Fibroblast of the conjunctiva (primary cell): ENCODE measurements at places on chromosomes 13 and 19.
A peak's percentile ranks its signal among the peaks of the same experiment; 100 is the strongest.

- no peak for DNase-seq
Observed at GRCh38 chr19:5356918-5357317, 16.3 kb upstream of the PTPRS start.

- no peak for DNase-seq
Observed at GRCh38 chr13:47146136-47146535, 249.3 kb upstream of the HTR2A start.

GRCh38 chr13:26377038-26377437 lies 123.1 kb downstream of the CDK8 start:
- no peak for DNase-seq

DNA sequence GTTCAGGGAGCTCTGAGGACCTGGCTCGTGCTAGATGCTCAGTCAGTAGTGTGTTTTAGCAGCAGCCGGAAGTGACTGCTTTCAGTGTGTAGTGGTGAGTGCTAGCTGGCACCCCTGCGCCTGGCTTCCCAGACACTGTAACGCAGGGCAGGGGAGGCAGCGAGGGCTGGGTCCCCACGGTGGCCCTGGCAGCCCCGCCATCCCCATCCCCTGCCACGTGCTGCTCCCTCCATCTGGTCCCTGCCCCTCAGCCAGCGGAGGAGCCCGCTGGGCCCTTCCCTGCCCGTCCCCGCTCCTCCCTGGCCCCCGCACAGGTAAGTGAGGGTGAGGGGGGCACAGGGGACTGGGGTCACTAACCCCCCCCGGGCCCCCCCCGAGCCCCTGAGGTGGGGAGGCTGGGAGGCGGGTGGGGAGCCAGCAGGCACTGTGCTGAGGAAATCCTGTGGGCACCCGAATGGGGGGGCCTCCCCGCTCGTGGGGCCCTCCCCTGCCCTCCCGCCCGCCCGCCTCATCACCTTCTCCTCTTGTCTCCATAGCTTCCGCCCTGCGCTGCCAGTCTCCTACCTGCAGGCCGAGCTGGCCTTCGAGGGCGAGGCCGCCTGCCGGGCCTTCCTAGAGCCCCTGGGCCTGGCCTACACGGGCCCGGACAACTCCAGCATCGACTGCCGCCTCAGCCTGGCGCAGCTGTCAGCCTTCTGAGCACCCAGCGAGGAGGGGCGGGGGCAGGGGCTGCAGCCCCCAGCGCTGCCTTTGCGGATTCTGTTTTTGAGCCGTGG lies 3.2 kb downstream of the LENG9 start:
- DNase-seq, result no peak

DNA sequence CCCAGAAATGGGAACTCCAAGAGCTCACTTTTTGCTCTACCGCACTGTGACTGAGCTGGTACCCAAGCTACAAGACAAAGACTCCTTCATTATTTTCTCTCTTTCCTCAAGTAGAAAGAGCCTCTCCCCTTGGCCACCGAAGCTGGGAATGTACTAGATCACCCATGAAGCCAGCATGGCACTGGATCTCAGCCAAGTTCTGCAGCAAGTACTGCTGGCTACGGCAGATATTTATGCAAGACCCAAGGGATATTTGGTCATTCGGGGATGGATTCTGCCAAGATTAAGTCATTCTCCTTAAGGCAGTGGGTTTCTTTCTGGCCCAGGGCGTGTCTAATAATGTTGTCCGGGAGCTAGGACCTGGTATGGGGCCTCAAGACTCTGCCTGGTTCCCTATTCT lies 633.5 kb downstream of the SLITRK1 start:
- peak; percentile 28 for DNase-seq

- DNase-seq, result no peak
Observed at GRCh38 chr19:47768604-47769003, 9.9 kb upstream of the SELENOW start.

- peak; percentile 24 for DNase-seq
Observed at GRCh38 chr13:113765564-113765910, 6.5 kb downstream of the TMEM255B start.

DNA sequence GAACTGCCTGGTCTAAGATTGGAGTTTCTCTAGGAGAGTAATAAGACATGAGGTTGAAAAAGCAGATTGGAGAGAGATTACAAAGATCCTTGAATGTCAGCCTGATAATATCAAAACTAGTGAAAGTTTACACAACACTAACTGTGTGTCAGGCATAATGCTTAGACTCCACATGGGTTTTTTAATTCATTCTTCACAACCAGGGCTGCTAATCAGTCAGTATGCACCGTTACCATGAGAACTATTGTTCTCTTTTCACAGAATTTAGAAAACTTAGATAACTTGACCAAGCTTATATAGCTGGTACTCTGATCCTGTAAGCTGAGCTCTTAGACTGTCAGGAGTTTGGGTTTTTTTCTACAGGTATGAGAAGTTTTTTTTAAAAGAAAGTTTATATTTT lies 46.6 kb upstream of the TSC22D1 start:
- no peak for DNase-seq

- DNase-seq, result no peak
Observed at GRCh38 chr19:17949956-17950309, 17.0 kb upstream of the KCNN1 start.

DNA sequence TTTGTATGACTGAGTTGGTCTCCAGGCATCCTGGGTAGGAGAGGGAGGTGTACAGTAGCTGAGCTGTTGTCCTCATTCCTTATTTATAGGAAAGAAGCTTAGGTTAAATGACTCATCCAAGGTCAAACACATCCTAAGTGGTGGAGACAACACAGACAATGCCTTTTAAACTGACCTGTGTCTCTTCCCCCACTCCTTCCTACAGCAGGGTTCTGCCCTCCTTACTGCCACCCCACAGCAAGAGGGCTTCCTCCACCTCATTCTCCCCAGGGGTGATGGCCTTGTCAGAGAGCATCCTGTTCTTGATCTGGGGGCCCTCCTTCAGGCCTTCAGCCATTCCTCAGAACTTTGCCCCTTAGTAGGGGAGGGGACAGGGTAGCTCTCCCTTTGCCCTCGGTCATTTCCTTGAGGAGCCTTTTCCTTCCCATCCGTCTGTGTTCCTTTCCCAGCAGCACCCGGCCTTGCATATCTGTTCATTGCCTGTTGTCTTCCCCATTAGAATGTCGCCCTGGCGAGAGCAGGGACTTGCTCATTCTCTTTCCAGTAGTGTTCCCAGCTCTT lies 48.2 kb upstream of the GPI start:
- DNase-seq, result no peak

DNA sequence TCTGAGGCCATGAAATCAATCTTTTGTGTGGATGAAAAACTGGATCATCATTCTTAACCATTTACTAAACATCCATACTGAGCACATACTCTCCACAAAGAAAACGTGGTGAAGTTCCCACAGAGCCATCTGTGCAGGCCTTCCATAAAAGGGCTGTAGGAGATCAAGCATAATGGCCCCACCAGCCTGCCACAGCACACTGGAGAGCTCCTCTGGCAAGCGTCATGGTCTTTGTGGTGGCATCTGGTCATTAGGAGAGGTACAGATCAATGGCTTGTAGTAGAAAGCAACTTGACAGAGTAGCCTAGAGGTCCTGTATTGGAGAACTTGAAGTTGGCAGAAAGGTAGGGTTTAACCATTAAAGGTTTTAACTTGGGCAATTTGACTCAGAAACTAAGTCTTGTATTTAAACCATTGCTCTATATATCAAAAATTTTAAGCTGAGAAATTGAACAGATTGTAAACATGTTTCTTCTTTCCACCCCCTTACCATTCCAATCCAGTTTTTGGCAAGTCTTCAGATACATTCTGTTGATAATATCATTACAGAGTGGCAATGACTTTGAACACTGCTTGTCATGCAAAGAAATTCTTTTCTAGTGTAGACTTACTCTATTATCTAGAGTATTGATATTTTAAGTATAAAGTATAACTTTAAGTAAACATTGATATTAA lies 128.3 kb downstream of the LMO7 start:
- DNase-seq, result no peak
